ENCODE measurements at places on chromosomes 2 and 18.

DNA sequence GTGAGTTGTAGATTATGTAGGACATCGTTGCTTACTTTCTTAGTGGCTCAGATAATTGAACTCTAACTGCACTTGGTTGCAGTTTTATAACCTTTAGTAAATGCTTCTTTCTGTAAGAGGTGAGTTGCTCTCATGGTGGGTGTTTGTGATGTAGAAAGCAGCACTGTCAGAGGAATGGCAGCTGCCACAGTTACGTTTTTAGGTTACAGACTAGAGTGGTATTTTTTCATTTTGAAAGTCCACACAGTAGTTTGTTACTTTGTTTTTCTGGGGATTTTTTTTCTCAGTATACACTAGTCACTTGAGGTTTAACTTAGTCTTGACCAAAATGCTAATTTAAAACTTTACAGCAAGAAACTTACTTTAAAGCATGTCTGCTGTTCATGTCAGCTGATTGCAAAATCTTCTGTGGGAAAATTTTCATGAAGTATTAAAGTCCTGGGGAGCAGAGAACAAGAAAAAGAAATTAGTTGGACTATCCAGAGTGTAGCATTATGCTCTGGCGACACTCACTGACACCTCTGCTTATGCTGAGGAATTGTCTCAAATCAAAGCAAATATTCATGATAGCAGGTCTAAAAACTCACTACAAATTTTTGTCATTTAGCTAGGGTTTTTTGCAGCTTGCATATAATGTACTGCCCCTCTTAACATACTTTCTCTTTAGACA lies 14.8 kb downstream of the AFTPH start:
- DNase-seq, result no peak

DNA sequence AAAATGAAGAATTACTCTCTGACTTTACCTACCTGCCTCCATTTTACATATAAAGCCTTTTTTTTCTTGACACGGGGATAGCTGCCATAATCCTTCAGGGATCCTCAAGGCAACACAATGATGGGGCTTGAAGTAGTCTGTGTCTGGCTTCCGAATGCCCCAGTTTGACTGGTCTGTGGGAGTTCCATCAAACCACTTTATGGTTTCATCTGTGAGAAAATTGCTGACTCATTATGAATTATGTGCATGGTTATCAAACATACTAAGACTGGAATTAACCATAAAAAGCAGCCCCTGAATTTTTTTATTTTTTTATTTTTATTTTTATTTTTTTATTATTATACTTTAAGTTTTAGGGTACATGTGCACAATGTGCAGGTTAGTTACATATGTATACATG lies 117.5 kb downstream of the PLA2R1 start:
- no peak for DNase-seq

DNA sequence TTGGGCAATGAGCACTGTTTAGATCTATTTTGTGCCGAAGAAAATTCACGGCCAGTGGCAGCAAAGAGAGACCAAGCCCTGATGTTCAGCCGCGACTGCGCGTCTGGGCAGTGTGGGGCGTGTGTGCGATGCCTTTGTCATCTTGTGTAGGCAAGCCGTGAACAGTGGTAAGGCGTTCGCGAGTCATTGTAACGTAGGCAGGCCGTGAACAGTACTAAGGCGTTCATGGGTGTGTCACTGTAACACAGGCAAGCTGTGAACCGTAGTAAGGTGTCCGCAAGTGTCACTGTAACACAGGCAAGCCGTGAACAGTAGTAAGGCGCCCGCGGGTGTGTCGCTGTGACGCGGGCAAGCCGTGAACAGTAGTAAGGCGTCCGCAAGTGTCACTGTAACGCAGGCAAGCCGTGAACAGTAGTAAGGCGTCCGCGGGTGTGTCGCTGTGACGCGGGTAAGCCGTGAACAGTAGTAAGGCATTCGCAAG lies 99.9 kb downstream of the NFATC1 start:
- no peak for DNase-seq

- DNase-seq, result no peak
These were observed 499.7 kb upstream of the KLHL29 start for GRCh38 chr2:22885245-22885644.

DNA sequence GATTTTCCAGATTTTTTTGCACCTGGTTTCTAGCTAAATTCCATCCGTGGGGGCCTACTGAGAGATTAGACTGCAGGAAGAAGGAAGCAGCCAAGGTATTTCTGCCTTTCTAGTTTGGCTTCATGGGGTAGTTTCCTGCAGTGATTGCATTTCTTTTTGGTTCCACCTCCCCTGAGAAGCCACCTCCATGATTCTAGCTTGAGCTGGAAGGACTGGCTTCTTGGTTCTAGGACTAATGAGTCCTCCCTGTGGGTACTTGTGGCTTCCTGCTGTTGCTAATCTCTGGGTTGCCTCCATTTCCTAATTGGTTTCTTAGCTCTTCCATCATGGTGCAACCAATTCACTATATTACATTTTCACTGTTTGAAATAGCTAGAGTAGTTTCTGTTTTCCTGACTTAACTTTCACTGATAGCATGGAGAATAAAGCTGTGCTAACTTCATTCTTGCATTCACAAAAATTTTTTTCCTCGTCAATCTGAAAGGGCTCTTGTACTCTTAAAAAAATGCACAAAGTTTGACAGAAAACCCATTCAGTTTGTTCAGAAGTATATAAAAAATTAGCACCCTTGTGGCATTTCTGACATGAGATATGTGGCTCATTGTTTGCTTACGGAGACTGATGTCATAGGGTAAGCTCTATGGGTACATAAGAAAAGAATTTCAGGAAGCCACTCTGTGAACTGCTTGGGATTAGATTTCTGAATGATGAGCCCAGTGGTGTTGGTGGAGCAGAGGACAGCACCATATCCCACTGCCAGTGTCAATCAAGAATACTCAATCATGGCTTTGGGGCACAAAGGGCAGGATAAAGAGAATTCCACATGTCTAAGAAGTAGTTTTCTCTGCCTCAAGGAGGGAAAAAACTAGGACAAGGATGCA lies 242.8 kb upstream of the RBMS1 start:
- DNase-seq, result no peak

DNA sequence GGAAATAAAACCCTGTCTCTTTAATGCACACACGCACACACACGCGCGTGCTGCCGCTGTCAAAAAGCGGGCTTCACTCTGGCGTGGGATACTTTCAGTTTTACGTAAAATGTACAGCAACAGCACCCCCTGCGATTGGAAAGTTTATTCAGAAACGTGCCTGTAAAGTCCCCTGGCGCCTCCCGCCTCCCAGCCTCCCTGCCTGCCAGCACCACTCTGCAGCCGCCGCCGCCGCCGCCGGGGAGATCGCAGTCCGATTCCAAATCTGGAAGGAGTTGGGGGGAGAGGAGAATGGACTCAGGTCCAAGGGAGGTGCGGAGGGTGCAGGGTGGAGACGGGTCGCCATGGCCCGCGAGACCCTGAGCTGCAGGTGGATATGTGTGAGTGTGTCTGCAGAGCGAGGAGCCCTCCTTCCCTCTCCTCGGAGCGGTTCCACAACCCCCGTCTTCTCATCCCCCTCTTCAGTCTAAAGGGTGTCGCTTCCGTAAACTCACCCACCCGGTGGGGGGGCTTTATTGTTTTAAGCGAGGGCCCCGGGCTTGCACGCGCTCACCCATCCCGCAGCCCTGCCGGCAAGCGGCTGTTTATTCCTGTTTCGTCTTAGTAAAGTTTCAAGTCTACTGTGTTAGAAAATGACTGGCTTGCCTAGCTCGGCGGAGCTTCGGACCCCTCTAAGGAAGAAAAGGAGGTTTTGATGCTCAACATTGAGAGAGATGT lies 1.8 kb upstream of the BCL11A start:
- DNase-seq, result peak; percentile 85

DNA sequence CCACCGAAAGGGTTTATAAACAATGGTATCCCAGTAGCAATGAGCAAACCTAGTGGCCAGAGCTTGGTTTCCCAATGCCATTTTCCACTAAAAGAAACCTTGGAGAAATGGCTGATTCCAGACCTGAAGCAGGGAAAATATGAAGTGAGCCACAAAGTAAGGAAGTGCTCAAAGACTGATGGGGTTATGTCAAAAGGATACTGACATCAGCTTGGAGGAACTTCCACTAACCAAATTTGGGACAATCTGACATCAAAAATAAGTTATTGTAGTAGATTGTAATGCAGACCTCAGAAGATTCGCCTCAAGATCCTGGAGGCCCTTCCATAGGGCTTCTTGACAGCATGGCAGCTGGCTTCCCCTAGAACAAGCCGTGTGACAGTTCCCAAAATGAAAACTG lies 79.4 kb upstream of the SP3 start:
- DNase-seq, result no peak

DNA sequence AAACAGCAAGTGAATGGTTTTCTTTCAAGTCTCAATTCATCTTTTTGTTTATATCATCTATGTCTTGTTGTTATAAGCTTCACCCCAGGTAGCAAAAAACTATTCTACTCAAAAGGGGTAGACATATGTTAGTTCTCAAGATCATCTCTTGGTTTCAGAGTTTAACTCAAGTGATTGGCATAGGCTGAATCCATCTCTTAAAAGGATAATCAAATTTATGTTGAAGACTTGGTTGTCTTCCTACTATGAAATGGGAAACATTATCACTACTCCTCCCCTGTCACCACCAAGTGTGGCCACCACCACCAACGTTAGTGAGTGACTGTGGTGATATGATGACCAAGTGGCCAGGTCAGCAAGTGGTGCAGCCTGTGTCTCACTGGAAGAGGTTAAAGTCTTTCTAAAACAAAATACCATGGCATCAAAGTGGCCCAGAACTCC lies 1.5 kb downstream of the IL1B start:
- no peak for DNase-seq

- no peak for DNase-seq
These were observed 86.6 kb downstream of the DTNB start for GRCh38 chr2:25586726-25587144.

- DNase-seq, result no peak
These were observed 7.1 kb downstream of the RNF125 start for GRCh38 chr18:32025744-32026143.

GRCh38 chr2:190082118-190082517 lies 19.6 kb upstream of the MSTN start:
- no peak for DNase-seq

- DNase-seq, result peak; percentile 59
These were observed 5.1 kb downstream of the DGUOK start for GRCh38 chr2:73931531-73932500.

GRCh38 chr2:200209030-200209429 lies 97.5 kb upstream of the SPATS2L start:
- DNase-seq, result no peak

DNA sequence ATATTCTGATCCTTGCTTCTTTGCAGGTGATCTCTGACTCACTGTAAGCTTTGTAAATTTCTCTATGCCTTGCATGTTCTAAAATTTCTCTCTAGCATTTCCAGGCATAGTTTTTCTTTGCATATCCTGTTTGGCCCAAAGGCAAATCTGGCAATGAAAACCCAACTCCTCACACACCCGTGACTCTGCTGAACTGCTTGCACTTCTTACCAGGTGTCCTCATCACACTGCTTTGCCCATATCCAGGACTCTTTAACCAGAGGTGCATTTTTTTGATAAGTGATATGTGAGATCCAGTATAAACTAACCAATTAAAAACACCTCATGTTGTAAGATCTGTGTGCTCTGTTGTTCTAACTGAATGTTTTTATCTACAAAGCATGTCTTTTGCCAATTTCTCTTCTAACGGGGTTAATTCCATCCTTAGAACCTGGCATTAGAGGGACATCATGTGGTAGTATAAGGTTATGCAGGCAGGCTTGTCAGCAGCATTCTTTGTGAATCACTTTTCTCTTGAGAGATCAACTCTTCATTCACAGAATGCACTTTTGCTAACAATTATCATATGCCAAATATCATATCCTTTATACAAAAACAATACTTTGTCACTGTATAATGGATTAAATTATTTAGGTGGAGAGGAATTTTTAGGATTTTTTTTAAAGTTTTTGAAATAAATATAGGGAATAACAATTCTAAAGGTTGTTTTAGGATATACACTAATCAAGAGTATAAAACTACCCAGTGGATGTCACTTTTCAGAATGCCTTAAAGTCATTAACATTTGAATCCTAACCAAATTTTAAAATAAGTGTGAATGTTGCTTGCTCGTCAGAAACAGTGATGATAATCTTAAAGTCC lies 20.8 kb upstream of the TMX3 start:
- DNase-seq, result peak; percentile 66

GRCh38 chr2:172012677-172013391 lies 13.1 kb downstream of the METAP1D start:
- DNase-seq, result no peak
